SK-N-SH treated with all-trans-retinoic acid at 6 μM for 48 hours (cell line): ENCODE measurements at places on chromosomes 5 and 9.

DNA sequence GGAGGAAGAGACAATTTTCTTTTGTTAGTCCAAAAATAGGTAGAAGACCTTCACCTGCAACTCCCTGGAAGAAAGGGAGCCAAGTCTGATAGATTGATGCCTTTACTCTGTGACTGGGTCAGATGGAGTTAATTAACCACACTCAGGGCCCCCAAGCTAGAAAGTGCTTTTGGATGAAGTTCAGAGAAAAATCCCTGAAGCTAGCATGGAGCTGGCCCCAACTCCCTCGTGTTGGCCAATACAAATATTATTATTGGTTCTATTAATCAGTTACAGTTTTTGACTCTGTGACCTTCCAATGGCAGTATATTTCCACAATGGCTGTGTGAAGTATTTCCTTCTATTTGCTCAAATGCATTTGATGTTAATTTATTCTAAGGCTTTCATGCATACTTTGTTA, 1753.5 kb downstream of the EFNA5 start:
- no peak for ATAC-seq

DNA sequence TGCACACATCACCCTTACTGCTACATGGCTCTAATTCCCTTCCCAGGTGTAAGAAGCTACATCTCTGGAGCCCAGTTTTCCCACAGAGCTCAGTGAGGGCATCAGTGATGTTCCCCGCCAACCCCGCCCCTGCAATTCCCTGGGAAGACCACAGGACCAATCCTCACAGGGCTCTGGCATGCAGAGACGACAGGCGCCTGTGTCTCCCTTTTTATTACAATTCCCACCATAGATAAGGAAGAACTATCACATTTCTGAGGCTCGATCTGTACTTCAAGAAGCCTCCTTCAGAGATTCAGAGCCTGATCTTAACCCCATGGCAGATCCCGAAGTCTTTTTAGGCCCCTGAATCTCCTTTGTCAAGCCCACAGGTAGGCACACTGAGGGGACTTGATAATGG, at the start of gene OR1L6:
OR1L6 (plus strand) TSS at position 301 of the 400 bp plus-strand sequence. CDS start 7,545 bp downstream, outside the sequence.
- no peak for ATAC-seq

- ATAC-seq: no peak
Measured at GRCh38 chr9:4096121-4096520, 203.7 kb downstream of the GLIS3 start.

DNA sequence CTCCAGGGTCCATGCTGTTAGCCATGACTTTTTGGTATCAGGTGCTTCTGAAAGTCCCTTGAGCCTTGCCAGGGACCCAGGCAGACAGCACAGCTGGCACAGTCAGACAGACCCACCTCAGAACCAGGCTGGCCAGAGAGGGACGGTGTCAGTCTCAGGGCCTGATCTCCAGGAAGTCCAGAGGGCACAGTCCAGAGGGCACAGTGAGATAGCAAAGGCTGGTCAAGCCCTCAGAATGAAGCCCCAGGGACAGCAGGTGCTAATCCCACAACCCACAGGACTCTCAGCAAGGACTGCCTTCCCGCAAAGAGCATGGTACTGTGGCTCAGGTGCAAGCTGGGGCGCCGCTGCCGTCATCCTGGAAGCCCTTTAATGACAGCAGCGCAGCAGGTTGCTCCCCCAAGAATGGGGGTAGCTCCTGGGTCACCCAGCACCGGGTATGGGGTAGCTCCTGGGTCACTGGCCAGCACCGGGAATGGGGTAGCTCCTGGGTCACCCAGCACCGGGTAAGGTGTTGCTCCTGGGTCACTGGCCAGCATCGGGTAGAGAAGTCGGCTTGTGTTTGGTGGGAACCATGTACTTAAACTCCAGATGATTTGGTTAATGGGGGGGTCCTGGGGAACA, 105.6 kb upstream of the PHYKPL start:
- no peak for ATAC-seq

- ATAC-seq: no peak
Measured at GRCh38 chr5:50791813-50792212, 125.4 kb downstream of the PARP8 start.

- ATAC-seq: no peak
Measured at GRCh38 chr9:5850724-5851122, 17.8 kb upstream of the ERMP1 start.

- no peak for ATAC-seq
Measured at GRCh38 chr9:68493958-68494577, 46.6 kb downstream of the TMEM252 start.

DNA sequence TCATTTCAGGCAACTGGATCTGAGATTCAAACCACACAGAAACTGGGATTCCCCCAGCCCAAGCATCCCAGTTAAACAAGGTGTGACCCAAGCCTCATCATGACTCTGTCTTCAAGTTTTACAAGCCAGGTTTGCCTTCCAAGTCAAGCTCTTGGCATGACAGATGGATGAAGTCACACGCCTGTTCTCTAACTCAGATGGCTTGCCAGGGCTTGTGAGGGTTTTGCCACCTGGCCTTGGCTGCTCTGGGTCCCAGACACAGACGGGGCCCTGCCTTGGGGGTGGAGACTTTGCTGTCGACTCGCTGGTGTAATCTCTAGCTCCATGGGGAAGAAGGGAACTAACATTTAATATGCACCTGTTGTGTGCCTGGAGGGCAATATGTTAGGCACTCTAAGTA, 95.8 kb upstream of the RARS1 start:
- no peak for ATAC-seq

DNA sequence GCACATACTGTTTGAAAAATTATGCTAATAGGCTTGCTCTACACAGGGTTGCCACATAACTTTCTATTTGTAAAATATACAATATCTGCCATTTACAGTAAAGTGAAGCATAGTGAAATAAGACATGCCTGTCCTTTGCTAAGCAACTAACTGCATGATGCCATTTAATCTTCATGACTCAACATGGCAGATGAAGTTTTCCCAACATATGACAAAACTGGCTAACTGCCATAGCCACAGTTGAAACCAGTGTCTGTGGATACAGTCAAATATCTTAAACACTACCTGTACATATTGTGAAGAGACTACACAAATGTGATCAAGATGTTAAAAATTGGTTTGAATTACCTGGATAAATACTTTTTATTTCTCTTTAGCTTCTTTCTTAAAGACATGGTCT, 3.1 kb upstream of the DMAC1 start:
- no peak; the same call in 2 of the 3 replicates for ATAC-seq

GRCh38 chr5:176730815-176731475, 79.4 kb upstream of the UNC5A start:
- ATAC-seq: no peak

DNA sequence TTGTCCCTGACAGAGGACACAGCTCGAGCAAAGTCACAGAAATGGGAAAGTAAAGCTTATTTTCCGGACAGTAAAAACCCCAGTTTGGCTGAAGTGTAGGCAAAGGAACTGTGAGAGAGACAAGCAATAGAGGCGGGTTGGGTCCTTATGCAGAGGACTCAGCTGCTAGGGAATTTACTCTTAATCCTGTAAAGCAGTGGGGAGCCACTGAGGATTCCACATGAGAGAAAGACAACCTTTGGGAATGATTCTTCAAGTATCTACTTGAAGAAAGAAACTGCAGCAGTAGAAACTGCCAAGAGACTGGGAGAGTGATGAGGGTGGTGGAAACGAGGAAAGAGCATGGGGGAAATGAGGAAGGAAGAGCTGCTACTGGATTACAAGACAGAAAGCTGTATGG, 20.2 kb downstream of the ASTN2 start:
- no peak for ATAC-seq

- ATAC-seq: no peak
Measured at GRCh38 chr5:81427566-81427965, 33.6 kb upstream of the ACOT12 start.

- no peak for ATAC-seq
Measured at GRCh38 chr9:1421436-1421835, 371.3 kb downstream of the DMRT2 start.

DNA sequence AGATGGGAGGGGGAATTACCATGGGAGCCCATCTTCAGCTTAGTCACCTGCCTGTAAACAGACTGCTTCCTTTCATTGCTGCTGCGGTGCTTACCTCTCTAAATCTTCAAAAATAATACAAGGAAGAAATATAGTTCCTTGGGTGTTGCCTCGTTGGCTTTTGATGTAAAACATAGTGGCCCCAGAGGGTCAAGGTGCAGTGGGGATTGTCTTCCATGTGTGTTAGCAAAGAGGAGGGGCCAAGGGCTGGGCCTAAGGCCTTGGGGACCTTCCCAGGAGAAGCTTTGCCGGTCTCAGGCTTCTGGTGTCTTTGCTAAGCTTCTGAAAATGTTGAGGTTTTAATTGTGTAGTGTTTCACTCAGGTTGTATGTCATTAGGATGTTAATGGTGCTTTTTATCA, 90.0 kb downstream of the PDE8B start:
- ATAC-seq: no peak

- no peak; the same call in 2 of the 3 replicates for ATAC-seq
Measured at GRCh38 chr9:134049236-134049635, 18.6 kb downstream of the BRD3 start.

DNA sequence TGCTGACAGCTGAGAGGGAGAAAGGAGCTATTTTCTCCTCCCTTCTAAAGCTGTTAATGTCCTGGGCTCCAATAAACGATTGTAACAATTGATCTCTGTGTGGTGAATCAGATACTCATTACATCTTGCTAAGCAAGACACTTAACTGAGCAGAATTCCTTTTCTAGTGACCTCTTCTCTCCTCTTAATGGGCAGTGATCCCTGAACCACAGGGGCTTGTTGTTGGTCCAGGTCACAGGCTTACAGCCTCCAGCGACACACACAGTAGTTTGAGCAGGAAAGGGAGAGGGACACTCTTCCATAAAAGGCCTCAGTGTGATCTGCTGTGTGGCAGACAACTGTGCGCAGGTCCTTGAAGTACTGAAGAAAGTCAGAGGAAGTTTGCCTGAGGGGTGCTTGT, 58.5 kb upstream of the MYO10 start:
- ATAC-seq: no peak; the same call in 2 of the 3 replicates

DNA sequence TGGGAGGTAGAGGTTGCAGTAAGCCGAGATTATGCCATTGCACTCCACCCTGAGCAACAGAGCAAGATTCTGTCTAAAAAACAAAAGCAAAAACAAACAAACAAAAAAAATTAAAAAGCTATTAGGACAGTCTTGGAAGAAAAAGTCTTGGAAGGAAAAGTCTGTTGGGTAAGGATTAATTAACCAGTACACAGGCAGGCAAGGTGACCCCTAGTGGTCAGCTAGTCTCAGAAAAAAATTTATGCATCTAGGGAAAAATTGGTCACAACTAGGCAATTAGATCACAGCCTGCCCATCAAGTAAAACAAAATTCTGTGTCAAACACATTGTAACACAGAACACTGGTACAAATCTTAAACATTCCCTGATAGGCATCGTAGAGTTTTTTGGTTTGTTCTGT, 6.7 kb upstream of the ANKRD18B start:
- peak; percentile 87 for ATAC-seq

DNA sequence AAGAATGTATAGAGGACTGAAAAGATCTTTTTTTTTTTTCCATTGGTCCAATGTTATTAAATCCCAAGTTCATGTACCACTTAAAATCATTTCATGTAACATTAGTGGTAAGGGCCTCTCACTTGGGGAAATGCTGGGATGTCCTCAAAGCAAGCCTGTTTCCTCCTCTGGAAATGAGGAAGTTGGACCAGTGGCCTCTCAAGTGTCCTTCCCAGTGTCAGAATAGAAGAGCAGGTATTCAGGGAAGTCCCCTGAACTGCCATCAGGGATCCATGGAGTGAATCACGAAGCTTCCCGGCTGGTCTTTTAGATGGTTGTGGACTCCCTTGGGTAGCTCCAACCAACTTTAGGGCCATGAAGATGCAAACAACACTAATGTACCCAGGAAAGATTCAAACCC, 55.2 kb upstream of the AFAP1L1 start:
- ATAC-seq: no peak
